ENCODE measurements at places on chromosomes 2 and 18.

GRCh38 chr2:237600205-237600846 lies 9.8 kb upstream of the RAB17 start:
- no peak for DNase-seq

DNA sequence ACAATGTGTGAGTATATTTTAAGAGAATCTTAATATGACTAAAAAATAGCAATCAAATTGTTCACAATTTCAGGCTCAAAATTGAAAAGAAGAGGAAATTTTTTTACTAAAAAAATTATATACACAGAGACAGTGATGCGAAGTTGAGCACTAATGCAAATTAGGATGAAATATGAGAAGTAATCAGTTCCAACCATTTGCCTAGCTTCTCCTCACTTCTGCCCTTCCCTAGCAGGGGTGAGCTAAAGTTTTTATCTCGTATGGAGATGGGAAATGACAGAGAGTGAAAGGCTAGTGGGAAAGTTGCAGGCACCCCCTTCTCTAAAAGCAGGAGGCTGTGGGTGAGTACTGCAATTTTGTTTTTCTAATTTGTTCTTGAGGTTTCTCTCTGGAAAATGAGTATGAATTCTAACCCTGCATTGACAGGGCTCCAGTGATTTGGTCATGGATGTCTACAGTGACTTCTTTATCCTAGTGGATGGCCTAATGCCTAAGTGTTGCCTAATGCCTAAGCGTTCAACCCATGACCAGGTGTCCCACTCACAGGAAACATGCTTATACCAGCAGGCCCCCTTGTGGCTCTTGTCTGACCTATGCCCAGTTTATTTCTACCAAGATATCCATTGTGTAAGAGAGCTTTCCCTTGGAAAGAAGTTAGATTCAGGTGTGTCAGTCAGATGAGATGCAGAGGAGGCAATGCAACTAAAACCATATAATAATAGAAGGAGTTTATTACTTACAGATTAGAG lies 78.0 kb upstream of the HNMT start:
- DNase-seq = no peak

- no peak for DNase-seq
Observed at GRCh38 chr2:1816414-1816911, 72.1 kb upstream of the PXDN start.

- DNase-seq = no peak
Observed at GRCh38 chr18:31098878-31099277, 3.3 kb downstream of the DSC2 start.

DNA sequence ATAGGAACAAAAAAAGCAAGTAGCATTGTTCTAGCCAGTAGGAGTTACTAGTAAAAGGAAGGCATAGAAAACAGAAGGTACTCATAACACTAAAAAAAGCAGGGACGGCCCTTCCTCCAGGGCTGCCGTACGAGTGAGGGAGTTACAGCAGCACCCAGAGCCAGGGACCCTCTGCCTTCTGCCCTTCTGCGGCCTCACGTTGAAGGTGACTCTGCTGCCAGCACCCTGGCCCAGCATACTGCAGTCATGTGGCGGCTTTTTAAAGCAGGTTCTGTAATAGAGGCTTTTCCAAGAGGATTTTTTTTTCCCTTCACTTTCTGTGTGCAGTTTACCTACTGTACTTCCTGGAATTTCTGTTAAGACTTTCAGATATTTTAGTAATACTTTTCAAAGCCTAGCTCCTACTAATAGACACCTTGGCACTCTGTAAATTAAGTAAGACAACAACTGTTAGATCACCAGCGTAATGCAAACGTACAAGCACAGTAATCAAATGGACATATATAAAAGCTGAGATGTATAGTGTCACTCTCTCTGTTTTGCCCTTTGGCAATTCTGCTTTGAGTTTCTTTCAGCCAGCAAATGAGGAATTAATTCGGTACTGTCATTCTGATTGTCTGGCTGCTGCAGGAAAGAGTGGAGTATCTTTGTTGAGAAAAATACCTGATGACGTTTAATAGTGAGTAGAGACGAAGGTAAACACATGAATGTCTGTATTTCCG lies 161.5 kb downstream of the PTGR3 start:
- DNase-seq = no peak

DNA sequence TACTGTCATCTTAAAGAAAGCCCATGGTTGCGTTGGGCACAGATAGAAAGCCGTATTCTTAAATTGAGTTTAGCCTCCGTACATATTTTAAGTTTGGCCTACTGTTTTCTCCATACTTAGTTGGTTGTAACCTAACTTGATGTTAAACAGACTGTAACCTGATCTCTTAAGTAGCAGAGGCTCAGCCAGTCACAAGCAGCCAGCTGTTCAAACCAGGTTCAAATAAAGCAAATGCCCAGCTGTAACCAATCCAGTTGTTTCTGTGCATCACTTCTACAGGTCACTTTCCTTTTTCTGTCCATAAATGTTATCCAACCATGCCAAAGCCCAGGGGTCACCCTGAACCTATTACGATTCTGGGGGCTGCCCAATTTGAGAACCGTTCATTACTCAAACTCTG lies 10.0 kb upstream of the THADA start:
- DNase-seq = no peak

DNA sequence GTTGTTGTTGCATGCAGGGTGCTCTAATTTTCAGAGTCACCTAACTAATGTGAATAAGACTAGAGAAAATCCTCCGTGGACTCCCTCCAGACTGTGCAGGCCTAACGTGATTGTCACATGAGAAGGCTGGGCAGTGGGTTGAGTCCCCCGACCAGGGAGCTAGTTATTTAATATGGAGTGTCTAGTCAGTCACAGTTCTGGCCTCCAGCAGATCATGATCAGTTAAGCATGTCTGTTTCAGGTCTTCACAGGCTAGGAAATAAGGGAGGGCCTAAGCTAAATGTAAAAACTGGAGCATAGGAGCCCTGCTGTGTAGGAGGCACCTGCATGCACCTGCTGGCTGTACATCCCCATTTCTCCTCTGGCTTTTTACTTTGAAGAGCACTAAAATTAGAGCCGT lies 86.8 kb downstream of the PRPF40A start:
- DNase-seq = no peak

DNA sequence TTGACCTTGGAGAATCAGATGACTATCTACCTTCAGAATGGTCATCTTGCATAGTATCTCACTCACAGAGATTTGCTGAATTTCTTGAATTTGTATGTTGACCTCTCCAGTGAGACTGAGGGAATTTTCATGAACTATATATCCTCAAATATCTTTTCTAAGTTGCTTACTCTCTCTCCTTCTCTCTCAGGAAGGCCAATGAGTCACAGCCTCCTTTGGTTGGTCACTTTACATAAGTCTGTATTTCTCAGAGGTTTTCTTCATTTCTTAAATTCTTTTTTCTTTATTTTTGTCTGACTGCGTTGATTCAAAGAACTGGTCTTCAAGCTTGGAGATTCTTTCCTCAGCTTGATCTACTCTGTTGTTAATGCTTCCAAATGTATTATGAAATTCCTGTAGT lies 51.7 kb downstream of the VIT start:
- no peak for DNase-seq

DNA sequence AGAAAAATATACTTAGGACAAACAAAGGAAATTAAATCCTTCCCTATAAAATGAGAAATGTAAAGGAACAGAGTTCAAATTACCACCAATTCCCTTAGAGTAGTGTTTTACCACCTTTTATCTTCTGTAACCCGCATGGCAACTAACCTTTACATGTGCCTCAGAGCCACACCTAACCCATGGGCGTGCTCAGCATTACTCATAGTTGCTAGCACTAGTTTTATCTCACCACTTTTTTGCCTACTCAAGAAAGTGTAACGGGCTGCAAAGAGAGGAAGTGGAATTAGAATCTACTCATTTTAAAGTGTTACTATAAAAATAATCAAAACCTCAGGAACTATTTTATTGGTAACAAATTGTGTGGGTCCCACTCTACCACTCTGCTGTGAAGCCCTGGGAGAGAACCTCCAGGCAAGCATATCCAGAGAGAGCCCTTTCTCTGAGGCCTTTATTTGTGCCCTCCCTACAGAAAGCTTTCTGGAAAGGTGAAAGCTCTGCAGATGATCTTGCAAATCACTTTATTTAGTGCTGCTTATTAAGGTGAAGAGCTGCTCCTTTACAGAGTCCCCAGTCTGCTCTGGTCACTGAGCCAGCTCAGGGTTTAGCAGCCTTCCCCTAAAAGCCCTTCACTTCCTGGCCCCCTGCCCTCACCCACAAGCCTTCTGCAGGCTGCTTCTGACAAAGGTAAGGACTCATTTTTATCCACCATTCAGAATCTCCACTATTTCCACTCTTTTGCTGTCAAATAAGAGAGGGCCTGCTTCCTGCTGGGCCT lies 98.8 kb downstream of the TRABD2A start:
- DNase-seq = no peak

DNA sequence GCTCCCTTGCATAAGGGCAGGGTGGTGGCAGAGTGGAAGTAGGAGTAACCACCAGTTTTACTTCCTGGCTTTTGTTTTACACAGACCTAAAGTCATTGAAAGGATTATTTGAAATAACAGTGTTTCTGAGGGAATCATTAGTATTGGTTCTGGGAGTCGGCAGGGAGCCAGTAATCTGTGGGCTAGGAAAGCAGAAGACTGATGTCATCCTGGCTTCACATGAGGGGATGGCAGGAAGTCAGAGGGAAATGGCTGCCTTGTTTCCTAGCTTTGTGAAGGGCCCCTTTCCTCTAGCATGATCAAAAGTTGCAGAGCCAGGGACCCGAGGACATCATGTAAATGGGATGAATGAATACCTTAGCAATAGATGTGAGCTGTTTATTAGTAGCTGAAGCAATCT lies 792.6 kb downstream of the CPS1 start:
- no peak for DNase-seq

Measured in RWPE2 (cell line).